CD4-positive, alpha-beta T cell treated with Interleukin-2 at 100 ng/mL for 4 hours (primary cell): ENCODE measurements at places on chromosomes 7 and 10.

- peak; percentile 82 for DNase-seq
Observed at GRCh38 chr10:61992671-61993668, 91.5 kb downstream of the ARID5B start.

GRCh38 chr10:17169803-17170202, 31.7 kb downstream of the TRDMT1 start:
- no peak for DNase-seq

DNA sequence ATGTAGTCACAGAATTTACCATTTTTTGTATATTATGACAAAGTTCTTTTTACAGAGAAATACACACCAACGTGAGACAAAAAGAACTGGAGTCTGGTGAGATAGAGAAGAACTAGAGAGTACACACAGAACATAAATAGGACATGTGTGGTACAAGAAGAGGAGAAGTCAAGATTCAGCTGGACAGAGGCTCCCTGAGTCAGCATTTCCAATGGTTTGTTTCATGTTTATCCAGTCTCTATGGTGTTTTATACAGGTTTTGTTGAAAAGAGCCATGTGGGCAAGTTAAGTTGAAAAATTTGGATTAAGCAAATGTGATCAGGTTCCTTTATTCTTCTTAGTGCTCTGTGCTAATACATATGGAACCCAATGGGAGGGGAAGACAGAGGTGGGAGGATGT, 105.5 kb upstream of the AKR1E2 start:
- DNase-seq: no peak

GRCh38 chr7:907158-907980, 31.0 kb downstream of the GET4 start:
- no peak for DNase-seq
